ENCODE measurements at places on chromosomes 7 and 10.

DNA sequence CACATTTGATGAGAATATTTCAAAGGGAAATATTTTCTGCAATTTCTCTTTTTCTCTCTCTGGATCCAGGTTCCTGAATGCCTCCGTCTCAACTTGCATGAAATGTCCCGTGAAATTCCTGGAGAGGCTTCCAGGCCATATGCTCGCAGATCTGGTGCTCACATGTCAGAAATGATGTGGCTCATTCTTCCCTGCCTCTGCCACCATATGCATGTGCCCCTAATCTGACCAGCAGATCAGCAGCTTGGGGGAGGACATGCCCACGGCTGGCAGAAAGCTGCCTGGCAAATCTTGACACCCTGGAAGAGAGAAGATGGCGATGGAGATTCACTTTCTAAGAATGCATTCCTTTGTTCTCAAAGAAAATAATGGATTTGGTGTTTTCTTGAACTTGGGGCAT is 490.7 kb downstream of the RPS24 start:
- DNase-seq: no peak

- DNase-seq: peak; percentile 78
Observed at GRCh38 chr7:16078076-16078952, 343.0 kb downstream of the CRPPA start.

DNA sequence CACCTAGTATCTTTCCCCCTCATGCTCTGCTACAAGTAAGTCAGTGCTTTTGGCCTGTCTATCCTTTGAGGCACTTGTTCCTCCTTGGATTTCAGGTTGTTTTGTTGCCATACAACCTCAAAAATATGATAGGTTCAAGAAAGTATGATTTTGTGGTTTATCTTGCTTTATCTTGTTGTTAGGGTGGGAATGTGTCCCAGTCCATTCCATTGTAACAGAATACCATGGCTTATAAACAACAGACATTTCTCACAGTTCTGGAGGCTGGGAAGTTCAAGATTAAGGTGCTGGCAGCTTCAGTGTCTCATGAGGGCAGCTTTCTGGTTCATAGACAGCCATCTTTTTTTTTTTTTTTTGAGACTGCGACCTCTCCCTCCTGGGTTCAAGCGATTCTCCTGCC is 72.1 kb downstream of the TMEM270 start:
- DNase-seq: no peak

DNA sequence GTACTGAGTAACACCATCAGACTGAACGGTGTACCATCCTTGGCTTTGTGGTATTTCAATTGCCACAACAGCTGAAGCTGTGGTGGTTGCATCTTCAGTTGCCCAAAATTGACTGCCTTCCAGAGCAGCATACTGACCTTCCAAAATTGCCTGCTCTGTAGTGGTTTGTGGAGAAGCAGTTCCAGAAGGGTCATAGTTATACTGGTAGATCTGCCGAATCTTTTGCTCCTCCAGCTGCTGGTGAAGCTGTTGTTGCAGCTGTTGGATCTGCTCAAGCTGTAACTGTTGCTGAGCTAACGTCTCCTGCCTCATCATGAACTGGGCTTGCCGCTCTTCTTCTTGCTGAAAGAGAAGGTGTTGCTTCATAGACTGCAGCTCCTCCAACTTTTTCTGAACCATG is 212.2 kb downstream of the PCLO start:
- DNase-seq: no peak

DNA sequence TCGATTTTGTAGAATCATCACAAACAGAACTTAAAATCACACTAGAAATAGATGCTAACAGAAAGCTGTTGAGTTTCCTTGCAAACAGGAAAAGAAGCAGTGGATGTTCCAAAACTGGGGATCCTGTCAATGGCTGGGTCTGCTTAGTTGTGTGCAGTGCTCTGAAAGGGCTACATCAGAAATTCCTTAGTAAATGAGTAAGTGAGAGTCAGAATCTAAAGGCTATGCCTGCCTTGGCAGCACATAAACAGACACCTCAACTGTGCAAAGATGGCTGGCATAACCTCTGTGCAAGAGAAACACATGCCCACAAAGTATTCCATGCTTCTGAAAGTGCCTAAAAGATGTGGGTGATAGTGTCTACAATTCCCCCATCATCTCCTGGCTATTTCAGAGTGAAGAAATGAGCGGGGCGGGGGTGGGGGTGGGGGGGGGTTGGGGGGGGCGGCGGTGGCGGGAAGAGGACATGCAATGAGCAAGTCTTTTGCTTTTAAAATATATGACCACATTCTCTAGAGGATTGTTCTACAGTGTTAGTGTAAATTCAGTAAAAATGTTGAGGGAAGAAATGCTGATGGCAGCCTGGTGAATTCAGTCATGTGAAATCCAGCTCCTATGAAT is 138.1 kb upstream of the LAMB4 start:
- DNase-seq: no peak

GRCh38 chr7:128792471-128793180 is 858 bp downstream of the CCDC136 start:
- DNase-seq: no peak

DNA sequence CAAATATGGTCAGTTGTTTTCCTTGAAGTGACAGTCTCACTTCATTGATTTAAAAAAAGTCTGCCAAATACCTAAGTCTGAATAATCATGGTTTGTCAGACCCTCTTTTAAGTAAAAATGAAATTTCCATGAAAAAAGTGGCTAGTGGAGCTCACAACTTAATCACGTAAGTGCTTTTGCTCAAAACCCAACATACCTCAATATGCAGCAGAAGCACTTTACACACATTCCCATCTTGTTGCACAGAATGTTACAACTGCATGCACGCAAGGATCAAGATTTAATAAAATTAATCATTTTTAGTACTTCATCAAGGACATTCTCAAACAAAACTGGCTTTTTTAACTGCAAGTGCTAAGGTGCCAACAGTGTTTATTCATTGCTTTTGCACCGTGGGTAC is 21.6 kb downstream of the EZH2 start:
- DNase-seq: no peak

DNA sequence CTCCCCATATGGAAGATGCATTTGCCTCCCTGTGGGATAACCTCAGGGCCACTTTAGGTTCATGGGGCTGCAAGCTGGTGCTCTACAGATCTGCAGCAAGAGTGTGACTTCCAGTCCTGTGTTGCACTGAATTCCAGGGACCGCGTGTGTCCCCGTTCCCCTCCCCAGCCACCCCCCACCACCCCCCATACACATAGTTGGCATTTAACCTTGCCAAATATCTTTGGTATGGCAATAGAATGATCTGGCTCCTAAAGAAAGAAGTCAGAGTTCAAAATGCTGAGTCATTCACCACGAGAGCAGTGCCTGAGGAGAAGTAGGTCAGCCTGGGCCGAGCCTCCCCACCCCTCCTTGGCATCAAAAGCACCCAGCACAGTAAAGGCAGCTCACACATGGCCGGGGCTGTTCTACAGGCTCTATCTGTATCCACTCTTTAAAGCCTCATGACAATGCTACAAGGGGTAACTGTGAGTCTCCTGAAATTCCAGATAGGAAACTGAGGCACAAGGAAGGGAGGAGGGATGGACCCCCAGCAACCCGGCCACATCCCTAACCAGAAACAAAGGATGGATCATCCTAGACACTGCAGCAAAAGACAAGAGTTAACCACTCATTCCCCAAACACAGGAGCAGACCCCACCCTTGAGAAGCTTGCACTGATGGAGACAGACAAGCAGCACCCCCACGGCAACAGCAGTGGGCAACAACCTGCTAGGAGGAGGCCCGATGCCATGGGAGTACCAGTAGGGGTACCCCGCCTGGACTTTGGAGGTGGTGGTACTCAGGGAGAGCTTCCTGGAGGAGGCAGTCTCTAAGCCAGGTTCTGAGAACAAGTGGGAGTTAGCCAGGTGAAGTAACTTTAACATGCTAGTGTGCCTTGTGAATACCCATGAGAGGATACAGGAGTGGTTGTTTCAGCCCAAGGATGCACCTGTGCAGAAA is 70.3 kb upstream of the NANOS1 start:
- DNase-seq: no peak

DNA sequence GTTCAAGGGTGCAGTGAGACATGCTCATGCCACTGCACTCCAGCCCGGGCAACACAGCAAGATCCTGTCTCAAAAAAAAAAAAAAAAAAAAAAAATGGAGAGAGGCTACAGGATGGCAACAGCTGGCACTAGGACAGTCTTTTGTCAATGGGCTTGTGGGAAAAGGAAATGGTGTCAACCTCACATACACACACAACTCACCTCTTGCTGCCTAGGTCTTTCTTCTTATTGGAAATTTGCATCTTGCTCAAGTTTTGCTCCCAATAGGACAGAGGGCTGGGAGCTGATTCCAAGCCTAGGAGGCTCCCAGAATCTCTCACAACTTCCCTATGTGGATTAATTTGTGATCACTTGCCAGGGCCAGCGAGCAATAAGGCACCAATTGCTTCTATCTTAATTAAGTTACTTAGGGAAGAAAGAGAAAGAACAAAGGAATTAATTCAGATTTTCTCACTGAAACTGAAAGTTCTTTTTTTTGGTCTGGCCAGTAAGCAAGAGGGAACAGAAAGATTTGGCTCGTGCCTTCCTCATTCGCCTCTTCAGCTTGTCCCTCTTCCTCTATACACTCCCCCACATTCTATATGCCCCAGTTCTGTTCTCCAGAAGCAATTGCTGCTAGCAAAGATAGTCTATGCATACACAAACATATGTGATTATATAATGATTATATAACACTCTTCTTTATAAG is 33.8 kb downstream of the MAP3K8 start:
- DNase-seq: no peak

DNA sequence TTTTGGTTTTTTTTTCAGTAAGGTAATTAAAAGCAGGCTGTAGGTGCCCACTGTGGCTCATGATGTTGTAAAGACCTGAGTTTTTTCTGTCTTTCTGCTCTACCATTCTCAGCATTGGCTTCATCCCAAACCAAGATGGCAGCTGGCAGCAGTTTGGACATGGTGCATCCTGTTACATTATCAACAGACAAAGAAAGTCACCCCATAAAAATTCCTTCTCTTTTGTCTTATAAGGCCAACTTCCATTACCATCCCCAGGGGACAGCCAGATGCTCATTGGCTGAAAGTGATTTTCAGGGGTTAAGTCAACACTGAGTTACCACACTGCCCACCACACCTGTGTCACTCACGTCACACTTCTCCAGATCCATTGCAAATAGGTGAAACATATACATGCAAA is 558.4 kb downstream of the SDK1 start:
- no peak for DNase-seq

- DNase-seq: peak; percentile 22
Observed at GRCh38 chr7:6106140-6106904, 75.1 kb downstream of the ANKRD61 start.
